Activated CD4-positive, alpha-beta T cell treated with anti-CD3 and anti-CD28 coated beads, Interleukin-2, amount 10 ng/mL, durations not matched to agents 7 days and 5 days (primary cell): ENCODE measurements at places on chromosomes 5 and 9.
A peak's percentile ranks its signal among the peaks of the same experiment; 100 is the strongest.

DNA sequence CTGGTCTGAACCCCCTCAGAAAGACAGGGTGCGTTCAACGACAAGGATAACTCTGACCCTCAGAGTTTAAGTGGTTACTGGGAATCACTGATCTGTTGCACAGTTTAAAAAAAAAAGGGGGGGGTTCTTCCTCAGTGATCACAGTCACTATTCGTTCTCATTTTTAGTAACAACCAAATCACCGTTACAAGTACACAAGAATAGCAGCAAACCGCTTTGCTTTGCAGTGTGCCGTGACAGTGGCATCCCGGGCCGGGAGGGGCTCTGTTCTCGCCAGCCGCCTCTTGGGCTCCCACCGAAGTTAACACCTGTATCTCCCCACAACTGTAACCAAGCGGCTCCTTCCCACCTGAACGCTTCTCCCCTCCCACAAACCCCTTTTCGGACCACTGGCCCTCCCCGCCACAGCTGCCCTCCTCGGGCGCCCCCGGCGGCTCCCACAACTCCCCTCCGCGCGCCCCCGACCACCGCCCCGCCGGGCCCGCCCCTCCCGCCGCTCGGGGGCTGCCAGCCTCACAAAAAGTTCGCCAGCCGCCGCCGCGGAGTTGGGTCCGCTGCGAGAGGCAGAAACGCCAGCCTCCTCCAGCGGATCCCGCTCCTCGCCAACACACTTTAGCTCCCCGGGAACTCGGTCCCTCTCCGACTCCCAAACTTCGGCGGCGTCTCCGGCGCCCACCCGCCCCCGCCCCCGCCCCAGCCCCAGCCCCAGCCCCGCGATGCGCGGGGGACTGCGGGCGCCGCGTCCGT, 1.2 kb downstream of the SSBP2 start:
- DNase-seq, result peak; percentile 57

GRCh38 chr5:131209506-131210150, 38.9 kb downstream of the LYRM7 start:
- peak; percentile 65 for DNase-seq

GRCh38 chr5:170338933-170339779, 41.6 kb upstream of the LCP2 start:
- DNase-seq, result peak; percentile 72

GRCh38 chr9:82598241-82599039, 464.5 kb downstream of the RASEF start:
- no peak for DNase-seq

- DNase-seq, result peak; percentile 19
Measured at GRCh38 chr5:83472508-83473345, 1.2 kb downstream of the VCAN start.

GRCh38 chr9:86022687-86023266, 76.6 kb downstream of the GOLM1 start:
- peak; percentile 64 for DNase-seq

GRCh38 chr9:137534256-137535119, 15.7 kb downstream of the PNPLA7 start:
- peak; percentile 33 for DNase-seq

- DNase-seq, result no peak
Measured at GRCh38 chr5:114060866-114061265, 301.0 kb upstream of the KCNN2 start.

- DNase-seq, result peak; percentile 45
Measured at GRCh38 chr9:137138722-137139467, at the start of gene GRIN1. TSS of gene GRIN1 (plus strand) at chr9:137139154. CDS start at chr9:137139487, 333 bp downstream.

DNA sequence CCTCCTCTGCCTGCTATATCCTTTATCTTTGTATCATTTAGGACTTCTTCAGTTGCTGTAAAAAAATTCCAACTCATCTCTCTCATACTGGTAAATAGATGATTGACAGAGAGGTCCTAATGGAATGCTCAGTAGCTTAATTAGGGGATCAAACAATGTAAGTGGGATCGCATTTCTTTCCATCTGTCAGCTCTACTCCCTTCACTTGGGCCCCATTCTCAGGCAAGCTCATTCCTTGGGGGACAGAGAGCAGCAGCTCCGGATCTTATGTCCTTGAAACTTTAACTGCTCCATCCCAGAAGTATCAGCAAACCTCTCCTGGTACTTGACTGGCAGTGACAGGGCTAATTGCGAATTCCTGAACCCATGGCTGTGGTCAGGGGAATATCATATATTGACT, 146.7 kb downstream of the YTHDC2 start:
- no peak for DNase-seq

GRCh38 chr9:132531710-132532570, 50.5 kb upstream of the BARHL1 start:
- DNase-seq, result no peak

- DNase-seq, result no peak
Measured at GRCh38 chr5:158538506-158539074, 561.1 kb downstream of the EBF1 start.

DNA sequence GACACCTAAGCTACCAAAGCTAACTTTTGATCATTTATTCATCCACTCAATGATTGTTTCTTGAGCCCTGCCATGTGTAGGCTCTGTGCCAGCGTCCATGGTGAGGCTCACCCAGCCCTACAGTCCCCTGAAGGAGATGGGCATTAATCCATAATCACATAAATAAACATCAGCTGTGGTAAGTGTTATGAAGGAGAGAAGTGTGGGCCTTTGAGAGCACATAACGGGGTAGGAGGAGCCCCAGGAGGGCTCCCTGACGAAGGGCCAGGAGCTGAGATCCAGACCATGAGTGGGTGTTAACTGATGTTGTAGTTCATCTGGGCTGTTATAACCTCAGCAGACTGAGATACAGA, 53.9 kb upstream of the AFAP1L1 start:
- DNase-seq, result no peak

GRCh38 chr9:101115102-101115501, 86.6 kb downstream of the PLPPR1 start:
- DNase-seq, result no peak

- DNase-seq, result no peak
Measured at GRCh38 chr9:82382887-82383616, 394.5 kb downstream of the SPATA31D1 start.

DNA sequence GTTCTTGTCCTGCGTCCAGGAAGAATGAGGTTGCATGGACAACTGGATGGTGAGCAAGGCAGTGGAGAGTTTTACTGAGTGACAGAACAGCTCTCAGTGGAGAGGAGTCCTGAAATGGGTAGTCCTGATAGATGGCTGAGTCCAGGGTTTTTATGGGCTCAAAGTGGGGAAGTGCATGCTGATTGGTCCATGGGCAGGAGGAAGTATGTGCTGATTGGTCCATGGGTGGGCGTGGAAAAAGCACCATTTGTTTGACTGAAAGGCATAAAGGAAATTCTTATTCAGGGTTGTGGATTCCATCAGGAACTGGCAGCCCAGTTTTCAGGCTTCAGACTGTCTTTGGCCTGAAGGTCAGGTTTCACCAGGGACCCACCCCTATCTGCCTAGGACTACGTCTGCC, 10.6 kb downstream of the FSD1L start:
- DNase-seq, result no peak

GRCh38 chr9:19768798-19769197, 20.0 kb downstream of the SLC24A2 start:
- DNase-seq, result no peak

GRCh38 chr9:127189628-127190027, 67.2 kb upstream of the ANGPTL2 start:
- no peak for DNase-seq

DNA sequence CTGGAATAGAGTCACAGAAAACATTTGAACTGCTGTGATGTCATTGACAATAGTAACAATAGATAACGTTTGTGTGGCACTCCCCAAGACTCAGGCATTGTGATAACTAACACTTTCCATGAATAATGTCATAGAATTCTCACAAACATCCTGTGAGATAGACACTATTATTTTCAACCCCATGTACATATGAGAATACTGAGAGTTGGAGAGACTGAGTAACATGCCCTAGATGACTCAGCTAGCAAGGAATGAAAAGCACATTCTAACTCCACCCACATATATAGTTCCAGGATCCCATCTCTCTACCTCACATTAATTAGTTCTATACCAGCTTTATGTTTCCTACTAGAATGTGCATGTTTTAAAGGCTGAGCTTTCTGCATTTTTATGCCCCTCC, 71.4 kb downstream of the ASTN2 start:
- no peak for DNase-seq

GRCh38 chr5:144583541-144584449, 413.1 kb downstream of the KCTD16 start:
- DNase-seq, result no peak

- DNase-seq, result no peak
Measured at GRCh38 chr9:70035691-70036090, 8.0 kb upstream of the MAMDC2 start.

DNA sequence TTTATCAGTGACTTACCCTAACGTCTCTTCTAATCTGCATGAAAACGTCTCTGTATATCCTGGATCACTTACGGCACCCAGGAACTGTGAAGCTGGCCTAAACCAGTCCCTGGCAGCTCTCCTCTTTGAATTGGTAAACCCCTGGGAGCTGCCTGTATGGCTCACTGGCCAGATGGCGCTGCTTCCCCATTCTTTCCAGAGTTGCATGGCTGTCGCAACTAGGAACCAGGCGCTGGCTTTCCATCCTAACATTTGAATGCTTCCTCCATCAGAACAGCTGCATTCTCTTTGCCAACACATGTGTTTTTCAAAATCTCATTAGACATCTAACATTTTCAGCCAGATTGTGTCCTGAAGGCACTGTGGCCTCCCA, 8.0 kb upstream of the PCA3 start:
- DNase-seq, result no peak

DNA sequence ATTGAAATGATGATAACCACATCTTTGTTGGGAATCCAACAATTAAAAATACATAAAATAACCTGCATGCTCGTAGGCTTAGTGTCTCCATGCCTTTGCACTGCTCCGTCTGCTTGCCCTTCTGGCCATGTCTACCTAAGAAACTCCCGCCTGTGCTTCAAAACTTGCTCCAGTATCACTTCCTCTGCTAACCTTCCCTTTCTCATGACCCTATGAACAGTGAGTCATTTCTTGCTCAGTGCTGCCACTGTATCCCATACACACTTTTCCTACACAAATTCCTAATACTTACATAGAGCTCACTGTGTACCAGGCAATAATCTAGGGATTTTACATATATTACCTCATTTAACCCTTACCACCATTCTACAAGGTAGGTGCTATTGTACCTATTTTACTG, 33.5 kb downstream of the TMEM245 start:
- no peak for DNase-seq

- no peak for DNase-seq
Measured at GRCh38 chr5:111892949-111893348, 136.0 kb upstream of the NREP start.

- no peak for DNase-seq
Measured at GRCh38 chr9:94135222-94135621, 51.0 kb downstream of the PTPDC1 start.

- no peak for DNase-seq
Measured at GRCh38 chr5:135112008-135112725, 78.1 kb upstream of the PITX1 start.

DNA sequence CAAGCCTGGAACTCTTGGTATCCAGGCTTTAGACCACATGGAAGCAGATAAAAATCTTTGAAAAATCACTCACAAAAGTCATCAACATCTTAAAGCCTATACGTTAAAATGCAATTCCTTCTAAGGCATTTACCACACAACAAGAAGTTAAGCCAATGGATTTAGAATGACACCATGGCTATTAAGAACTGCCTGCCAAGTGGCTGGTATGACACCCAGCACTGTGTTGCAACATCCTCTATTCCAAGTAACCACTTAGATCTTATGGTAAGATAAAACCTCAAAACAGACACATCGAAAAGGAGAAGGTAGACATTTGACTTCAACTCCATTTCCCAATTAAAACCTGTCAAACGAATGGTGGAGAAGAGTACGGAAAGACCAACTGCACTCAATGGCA, 344.2 kb upstream of the SLC30A5 start:
- DNase-seq, result no peak

- no peak for DNase-seq
Measured at GRCh38 chr5:30398423-30398822, 795.1 kb upstream of the CDH6 start.

GRCh38 chr9:121308765-121309164, 40.8 kb downstream of the GSN start:
- no peak for DNase-seq

- DNase-seq, result no peak
Measured at GRCh38 chr9:123048748-123049147, 15.3 kb downstream of the GPR21 start.

DNA sequence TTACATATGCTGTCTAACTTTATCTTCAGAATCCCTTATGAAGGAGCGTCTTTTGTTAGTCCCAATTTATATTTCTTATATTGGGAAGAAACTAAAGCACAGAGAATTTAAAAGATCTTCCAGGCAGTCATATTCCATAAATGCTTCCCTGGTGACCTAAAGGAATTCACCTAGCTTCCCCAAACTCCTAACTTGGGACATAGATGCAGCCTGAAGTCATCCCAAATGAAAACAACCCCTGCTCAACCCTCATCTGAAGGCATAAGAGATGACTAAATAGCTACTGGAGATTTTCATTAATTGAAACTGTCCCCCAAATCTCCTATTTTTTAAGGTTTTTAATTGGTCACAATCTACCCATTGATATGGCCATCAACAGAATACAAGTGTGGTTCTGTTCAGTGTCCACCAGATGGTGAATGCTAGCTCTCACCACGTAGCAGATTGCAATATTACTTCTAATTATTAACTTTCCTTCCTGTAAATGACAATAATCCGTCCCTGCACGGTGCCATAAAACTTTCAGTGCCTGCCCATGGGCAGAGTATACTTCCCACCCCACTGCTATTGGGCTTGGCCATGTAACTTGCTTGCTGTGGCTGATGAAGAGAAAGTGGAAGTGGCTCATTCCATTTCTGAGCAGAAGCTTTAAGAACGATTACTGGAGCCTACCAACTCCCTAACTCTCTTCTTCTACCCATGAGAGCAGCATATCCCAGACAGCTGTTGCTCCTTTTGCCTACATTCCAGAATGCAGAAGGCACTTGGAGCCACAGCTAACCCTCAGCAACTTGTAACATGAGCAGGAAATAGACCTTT, 18.7 kb downstream of the PRUNE2 start:
- DNase-seq, result no peak

DNA sequence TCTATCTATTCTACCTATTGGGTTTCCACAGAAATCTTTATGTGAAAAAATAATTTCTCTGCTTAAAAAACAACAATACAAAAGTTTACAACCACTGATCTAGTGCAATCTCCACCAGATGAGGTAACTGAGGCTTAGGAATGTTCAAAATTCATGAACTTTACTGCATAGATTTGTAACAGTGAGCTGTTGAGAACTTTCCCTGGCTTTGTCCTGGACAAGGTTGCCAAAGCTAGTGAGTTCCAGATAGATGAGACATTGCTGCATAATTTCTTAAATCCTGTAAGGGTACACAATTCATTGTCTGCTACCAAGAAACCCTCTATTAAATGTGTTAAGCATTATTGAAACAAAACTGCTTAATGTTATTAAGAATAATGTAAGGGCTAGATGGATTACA, 102.7 kb downstream of the OSMR start:
- DNase-seq, result no peak

DNA sequence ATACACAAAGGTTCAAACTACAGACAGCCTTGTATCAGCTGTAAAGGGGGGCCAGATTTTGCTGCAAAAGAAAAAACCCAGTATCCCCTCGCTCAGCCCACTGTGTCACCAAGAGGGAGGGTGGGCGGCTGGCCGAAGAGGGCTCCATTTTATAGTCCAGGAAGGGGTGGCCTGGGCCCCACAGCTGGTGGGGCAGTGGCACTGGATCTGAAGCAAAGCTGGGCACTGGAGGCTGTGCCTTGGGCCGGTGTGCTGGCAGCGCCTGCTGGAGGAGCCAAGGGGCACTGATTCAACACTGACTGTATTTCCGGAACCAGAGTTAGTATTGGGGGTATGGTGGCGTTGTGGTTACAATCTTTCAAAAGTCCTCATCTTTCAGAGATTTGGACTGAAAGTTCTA, 9.1 kb downstream of the BRD3 start:
- DNase-seq, result no peak

- DNase-seq, result no peak
Measured at GRCh38 chr9:129486756-129487657, 133.9 kb downstream of the C9orf50 start.
